Spinal cord (tissue), 10 donors: ENCODE measurements at places on chromosomes 7 and 10.
A peak's percentile ranks its signal among the peaks of the same experiment; 100 is the strongest.

GRCh38 chr7:4270941-4271715 lies 411.0 kb upstream of the FOXK1 start:
- no peak for DNase-seq

- no peak for DNase-seq
These were observed 143.5 kb upstream of the ASAH2 start for GRCh38 chr10:50394832-50395231.

DNA sequence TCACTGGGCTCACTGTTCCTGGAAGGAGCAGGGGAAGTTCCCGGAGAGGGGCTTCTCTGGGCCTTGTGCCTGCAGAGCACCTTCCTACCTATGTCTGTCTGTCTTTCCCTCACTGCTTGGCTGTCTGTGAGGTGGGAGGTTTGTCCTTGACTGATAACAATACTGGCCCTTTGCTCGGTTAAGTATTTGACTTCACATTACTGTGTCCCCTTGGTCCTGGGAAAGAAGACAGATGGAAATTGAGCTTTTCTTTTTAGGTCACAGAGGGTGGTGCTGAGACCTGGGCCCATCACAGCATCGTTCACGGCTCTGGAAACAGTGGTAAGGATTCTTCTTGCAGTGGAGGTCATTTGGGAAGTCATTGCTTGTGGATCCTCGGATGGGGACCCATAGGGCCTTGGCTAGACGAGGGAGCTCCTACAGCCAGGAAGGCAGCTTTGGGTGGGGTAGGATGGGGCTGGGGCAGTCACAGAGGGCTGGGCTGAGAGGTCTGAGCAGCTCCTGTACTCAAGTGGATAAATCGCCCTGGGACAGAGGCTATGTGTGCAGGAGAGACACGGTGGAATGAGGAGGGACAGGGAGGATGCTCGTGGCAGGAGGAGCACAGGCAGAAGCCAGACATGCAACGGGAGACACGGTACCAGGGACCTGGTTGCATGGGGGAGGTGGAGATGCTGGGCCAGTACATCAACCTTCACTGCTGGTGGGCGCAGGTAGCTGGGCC lies 450.2 kb downstream of the PLXNA4 start:
- no peak for DNase-seq

DNA sequence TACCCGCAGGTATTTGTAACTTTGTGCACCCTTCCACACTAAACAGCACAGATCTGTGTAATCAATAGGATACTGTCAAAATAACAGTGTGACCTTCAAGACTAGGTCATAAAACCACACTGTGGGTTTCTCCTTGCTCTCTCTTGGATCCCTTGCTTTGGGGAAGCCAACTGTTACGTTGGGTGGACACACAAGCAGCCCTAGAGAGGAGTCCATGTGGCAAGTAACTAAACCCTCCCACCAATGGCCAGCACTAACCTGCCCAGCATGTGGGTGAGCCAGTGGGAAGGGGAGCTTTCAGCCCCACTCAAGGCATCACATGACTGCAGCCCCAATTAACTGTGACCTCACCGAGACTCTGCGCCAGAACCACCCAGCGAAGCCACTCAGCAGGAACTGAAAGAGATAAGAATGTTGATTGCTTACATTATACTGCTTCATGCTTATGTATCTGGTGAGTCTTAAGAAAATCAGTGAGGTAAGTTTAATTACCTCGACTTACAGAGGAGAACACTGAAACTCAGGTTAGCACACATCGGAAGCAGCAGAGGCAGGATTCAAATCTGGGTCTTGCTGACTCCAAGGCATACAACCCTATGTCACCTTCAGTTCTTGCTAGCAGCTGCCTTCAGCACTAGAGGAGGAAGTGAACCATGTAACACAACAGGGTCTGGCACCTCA lies 9.4 kb upstream of the ZC3HAV1 start:
- no peak for DNase-seq

DNA sequence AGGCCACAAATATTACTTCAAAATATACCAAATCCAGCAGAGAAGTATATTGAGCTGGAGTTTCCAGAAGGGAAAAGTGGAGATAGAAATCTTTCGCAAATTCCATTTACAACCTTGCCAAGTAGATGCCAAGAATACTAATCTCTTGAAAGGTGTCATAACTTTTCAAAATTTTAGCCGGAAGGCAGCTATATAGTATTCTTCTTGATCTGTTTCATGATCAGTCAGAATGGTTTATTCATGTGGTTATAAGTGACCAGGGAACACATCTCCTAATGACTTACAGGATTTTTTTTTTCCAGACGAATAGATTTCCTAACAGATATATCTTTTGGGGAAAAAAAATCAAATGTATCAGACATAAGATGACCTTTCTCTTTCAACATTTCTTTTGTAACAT lies 270.7 kb downstream of the TSPAN12 start:
- no peak for DNase-seq

- DNase-seq = no peak
These were observed 14.8 kb upstream of the ANKRD1 start for GRCh38 chr10:90935581-90936275.

- DNase-seq = peak; percentile 58
These were observed 95.1 kb upstream of the SAMD8 start for GRCh38 chr10:75016325-75016724.

DNA sequence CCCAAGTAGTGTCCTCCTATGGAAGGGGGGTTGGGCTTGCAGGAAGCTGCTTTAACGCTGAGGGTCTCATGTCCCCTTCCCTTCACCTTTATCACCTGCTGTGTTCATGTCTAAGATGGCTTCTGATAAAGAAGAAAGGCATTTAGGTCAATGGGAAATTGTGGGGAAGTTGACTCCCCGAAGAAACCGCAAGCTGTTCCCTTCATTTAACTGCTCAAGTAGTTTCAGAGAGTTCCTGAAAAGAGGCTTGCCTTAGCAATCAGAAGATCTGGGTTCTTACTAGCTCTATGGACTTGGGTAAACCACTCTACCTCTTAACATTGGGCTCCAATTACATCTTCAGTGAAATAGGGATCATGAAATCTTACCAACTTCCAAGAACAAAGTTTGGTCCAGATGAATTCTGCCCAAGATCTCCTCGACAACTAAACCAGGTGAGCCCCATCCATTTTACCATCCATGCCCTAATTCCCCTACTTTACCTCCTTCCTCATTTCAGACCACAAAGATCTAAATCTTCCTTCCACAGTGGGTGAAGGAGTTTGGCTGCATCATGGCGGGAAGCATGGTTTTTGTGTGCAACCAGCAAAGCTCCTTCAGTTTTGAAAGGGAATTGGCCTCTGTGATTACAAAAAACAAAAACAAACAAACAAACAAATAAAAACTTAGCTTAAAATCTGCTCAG lies 30.4 kb upstream of the UCN3 start:
- DNase-seq = no peak

GRCh38 chr7:101853684-101854083 lies 36.3 kb downstream of the CUX1 start:
- DNase-seq = no peak
